ENCODE measurements at places on chromosomes 5 and 9.

- DNase-seq = no peak
Observed at GRCh38 chr5:155278532-155278931, 265.0 kb downstream of the KIF4B start.

DNA sequence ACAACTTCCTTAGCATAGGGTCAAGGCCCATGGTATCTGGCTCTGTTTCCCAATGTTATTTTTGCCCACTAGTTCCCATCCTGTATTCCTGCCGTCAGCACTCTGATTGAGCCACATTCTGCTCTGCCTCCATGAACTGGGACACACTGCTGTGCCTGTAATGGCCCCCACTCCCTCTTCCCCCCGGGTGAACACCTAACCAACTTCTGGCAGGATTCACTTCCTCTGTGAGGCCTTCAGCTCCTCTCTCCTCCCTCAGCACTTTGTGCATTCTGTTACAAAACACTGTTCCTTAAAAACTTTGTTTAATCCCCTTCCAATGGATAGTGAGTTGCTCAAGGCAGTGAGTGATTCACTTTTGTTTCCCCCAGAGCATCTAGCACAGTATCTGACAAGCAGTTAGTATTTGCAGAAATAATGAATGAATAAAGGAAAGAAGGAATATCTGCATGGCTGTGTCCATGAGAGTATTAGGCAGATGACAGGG lies 183.6 kb downstream of the EFNA5 start:
- no peak for DNase-seq

- no peak for DNase-seq
Observed at GRCh38 chr9:87796196-87796595, 70.3 kb downstream of the CTSL start.

DNA sequence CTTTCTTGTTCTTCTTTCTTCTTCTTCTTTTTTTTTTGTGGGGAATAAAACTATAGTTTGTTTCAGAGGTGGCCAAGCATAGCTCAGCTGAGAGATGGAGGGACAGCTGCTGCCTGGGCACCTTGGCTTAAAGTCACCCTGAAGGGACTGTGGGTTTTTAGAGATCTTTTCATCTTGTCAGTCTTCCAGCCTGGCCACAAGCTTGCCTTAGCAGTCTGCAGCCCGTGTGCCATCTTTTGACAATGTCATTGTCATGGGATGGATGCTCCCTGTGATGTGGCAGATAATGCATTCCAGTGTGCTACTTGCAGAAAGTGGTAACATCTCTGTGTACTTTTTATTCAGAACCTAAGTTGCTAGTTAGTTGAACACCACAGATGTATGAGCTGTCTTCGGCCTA lies 280.8 kb downstream of the FANCC start:
- no peak for DNase-seq

DNA sequence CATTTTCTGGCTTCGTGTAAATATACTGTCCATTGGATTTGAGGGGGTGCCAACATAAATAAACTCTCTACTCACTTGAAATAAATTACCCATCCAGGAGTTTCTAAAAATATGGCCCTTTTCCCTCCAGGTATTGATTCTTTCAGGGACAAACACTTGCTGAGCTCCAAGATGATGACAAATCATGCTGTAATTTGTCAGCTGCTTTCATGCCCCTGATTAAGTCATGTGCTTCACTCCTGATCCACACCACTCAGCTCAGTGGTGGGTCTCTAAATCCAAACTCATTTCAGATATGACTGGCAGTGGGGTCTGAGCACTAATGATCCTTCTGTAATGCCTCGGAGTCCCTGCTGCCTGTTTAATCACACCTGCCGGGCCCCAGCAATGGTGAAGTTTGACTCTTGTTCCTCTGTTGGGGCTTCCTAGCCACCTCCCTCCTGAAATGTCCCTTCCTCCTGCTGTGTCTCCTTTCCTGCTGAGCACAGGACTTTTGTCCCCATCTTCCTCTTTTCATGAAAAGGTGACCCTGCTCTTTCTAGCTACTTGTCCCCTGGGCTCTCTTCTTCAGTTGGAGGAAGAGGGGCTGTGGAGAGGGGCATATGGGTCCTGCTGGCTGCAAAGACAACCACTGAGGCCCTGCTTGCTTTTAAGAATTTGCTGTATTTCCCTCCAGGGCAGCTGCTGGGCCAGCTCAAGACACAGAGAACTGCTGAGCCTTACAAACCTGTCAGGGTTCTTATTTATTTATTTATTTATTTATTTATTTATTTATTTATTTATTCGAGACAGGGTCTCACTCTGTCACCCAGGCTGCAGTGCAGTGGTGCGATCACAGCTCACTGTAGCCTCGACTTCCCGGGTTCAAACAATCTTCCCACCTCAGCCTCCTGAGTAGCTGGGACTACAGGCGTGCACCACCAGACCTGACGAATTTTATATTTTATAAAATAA lies 200.0 kb downstream of the ATP10B start:
- no peak for DNase-seq

DNA sequence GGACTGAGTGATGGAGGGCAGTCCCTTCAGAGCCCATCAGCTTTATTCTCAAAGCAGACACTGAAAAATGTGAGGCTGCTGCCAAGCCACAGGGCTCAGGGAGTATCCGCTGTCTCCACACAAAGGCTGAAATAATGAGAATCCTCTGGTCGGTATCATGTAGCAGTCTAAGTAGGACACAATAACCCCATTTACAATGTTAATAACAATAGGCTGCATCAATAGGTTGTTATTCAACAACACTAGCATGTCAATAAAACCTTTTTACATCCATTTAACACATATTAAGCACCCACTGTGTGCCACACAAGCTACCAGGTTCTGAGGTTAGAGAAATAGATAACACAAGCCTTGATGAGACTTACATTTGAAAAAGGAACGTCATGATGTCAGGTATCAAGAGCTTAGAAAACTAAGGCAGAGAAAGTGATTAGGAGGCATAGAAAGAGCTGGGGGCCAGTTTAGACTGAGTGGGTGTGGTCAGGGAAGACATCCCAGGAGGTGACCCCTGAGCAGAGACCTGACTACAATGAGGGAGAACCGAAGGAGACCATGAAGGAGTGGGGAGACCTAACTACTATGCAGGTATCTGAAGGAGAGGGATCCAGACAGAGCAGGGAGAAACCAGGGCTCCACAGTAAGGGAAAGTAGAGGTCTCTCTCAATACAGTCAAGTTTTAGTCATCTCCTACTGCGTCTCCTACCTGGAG lies 140.1 kb upstream of the GRIA1 start:
- DNase-seq = no peak

GRCh38 chr9:93303258-93303771 lies 119.4 kb downstream of the WNK2 start:
- no peak for DNase-seq

GRCh38 chr5:16585041-16585667 lies 31.6 kb downstream of the RETREG1 start:
- DNase-seq = no peak

- DNase-seq = no peak
Observed at GRCh38 chr9:37030611-37030939, 3.5 kb downstream of the PAX5 start.

GRCh38 chr5:173667702-173668101 lies 51.3 kb upstream of the BOD1 start:
- no peak for DNase-seq

- no peak for DNase-seq
Observed at GRCh38 chr5:1487079-1487764, 36.5 kb downstream of the LPCAT1 start.

DNA sequence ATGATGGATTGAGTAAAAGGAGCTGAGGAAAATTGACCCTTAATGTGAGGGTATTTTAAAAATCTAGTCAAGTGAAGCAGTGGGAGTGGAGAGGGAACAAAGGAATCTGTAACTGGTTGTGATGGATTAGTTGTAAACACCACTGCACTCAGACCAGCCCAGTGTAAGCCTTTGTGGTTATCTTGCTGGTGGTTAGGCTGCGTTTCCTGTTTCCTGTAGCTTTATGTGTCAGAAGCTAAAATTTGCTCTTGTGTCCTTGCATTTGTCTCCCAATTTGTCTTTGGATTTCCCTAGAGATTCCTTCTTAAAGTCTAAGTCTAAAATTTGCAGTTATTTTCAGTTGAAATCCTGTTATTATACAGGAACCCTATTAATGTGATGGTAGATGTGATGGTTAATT lies 6.3 kb downstream of the IFNA21 start:
- no peak for DNase-seq

- no peak for DNase-seq
Observed at GRCh38 chr5:125367702-125368101, 621.3 kb upstream of the ZNF608 start.

DNA sequence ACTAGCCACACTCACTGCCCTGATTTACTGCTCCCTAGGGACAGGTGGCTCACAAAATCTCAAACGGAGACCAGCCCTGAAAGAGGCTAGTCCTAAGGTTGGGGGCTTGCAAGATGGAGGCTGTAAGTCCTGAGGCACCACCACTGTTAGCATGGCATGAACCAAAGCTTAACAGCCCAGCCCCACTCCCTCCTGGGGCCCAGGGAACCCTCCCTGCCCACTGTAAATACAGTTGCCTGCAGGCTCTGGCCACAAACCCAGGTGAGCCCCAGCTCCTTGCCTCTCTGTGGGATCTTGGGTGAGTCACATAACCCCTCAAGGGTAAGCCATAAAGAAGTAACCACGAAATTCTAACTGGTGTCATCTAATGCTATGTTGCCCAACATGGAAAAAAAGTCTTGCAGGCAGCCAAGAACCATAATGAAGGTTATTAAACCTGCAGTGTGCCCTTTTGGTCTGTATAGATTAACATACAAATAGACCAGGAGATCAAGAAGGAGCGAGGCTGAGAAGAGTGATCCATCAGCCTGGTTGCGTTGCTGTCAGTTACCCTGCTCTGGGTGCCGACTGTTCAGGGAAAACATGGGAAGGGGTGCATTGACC lies 1.7 kb upstream of the POMT1 start:
- DNase-seq = no peak

- no peak for DNase-seq
Observed at GRCh38 chr5:9786380-9787360, 156.5 kb upstream of the TAS2R1 start.

DNA sequence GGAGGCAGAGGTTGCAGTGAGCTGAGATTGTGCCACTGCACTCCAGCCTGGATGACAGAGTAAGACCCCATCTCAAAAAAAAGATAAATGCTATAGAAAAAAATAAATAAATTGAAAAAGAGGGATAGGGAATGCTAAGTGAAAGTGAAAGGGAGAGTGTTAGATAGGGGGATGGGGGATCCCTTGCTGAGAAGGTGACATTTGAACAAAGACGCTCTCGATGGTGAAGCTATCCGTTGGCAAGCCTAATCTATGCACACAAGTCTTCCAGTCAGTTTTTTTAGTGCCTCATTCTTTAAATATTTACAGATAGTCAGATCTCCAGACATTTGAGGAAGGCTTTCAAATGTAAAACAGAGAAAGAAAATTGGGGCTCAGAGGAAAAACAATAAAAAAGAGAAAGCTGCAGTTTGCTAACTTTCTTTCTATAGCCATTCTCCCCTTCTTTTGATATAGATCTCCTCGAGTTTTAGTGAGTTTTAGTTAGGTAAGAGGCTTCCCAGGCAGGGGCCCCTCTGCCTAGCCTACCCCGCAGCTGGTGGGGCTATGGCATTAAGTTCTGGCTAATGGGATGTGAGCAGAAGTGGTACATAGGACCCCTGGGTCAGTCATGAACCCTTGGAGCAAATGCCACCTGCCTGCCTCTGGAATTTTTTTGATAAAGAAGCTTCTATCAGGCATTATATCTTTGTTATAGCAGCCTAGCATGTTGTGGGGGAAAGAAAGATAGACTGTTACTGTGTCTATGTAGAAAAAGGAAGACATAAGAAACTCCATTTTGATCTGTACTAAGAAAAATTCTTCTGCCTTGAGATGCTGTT lies 12.0 kb downstream of the GLRX start:
- DNase-seq = no peak

DNA sequence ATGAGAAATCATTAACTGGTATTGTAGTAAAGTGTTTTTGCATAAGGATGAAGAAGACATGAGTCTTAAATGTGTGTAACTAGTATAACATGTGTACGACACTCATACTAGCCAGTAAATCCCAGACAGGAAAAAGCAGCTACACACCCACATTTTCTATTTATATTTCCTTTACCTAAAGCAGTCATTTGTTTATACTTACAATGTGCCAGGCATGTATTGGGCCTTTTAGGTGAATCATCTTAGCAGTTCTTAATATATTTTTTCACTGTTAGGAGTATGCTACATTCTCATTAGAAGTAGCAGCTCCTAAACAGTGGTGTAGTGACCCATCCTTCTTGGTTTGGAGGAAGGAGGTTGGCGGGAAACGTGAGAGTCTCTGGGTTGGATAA lies 55.8 kb upstream of the TMC1 start:
- DNase-seq = no peak

- peak; percentile 68 for DNase-seq
Observed at GRCh38 chr9:503881-504852, 289.5 kb downstream of the DOCK8 start.

- DNase-seq = no peak
Observed at GRCh38 chr5:141762790-141763368, 80.8 kb upstream of the ARAP3 start.

DNA sequence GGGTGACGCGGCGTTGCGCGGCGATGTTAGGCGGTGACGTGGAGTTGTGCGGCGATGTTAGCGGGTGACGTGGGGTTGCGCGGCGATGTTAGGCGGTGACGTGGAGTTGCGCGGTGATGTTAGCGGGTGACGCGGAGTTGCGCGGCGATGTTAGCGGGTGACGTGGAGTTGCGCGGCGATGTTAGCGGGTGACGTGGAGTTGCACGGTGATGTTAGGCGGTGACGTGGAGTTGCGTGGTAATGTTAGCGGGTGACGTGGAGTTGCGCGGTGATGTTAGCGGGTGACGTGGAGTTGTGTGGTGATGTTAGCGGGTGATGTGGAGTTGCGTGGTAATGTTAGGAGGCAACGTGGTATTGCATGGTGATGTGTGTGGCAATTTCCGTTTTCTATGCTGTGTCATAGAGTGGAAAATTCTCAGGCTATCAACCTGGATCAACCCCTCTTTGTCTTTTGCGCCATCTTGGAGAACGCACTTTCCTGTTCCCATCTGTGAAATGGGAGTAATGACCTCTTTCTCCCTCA lies 76.0 kb downstream of the ANKRD33B start:
- no peak for DNase-seq

DNA sequence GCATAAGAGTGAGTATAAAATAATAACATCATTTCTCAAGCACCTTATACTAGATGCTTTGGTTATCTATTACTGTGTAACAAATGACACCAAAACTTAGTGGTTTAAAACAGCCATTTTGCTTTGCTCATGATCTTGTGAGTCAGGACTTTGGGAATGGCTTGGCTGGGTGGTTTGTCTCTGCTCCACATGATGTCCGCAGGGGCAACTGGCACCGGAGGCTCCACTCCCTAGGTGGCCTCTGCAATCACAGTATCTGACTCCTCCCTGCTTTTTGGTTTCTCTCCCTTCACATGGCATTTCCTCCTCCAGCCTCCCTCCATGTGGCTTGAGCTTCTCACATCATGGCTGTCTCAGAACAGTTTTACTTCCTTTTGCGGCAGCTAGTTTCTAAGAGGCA lies 259.5 kb downstream of the GAS1 start:
- DNase-seq = no peak

GRCh38 chr5:151181818-151182523 lies 24.4 kb upstream of the ANXA6 start:
- DNase-seq = no peak
